Activated CD8-positive, alpha-beta T cell treated with anti-CD3 and anti-CD28 coated beads for 36 hours (primary cell): ENCODE measurements at places on chromosomes 12 and 14. TPM values are rescaled to one million over a fixed set of nuclear protein-coding genes. Genes with fewer than 3 reads are reported as not detected.

The ENDOU gene
- not detected for total RNA-seq

The TCL1B gene
- not detected for total RNA-seq

The SLIRP gene
- 148 TPM for total RNA-seq

GRCh38 chr12:10197879-10198278 is 14.8 kb upstream of the GABARAPL1 start:
- no peaks in the 10 kb centered on the region for H3K36me3 ChIP-seq
- H3K4me1 ChIP-seq, result peaks cover 3% of the 10 kb centered on the region
- DNase-seq, result no peak
- no peak overlapping the region for H3K4me3 ChIP-seq

DNA sequence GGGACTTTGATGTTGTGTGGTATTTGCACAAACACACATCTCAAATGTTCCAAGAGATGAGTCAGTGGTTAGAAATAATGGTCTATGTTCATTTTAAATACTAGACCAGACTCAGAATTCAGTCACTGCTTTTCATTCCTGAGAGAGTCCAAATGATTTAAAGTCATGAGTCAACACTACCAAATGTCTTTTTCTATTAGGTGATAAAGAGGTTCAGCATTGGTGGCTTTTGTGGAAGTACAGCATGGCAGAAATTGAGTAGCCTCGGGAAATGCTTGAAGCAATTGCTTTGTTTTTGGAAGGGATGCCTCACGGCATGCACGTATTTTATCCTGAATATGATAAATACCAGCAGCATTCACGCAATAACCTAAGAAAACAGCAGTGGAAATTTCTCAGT is 115.7 kb downstream of the DIO2 start:
- H3K36me3 ChIP-seq, result no peaks in the 10 kb centered on the region
- H3K27me3 ChIP-seq, result no peaks in the 10 kb centered on the region
- DNase-seq, result no peak
- H3K4me3 ChIP-seq, result no peak overlapping the region
- H3K4me1 ChIP-seq, result no peaks in the 10 kb centered on the region
- H3K27ac ChIP-seq, result no peak overlapping the region

DNA sequence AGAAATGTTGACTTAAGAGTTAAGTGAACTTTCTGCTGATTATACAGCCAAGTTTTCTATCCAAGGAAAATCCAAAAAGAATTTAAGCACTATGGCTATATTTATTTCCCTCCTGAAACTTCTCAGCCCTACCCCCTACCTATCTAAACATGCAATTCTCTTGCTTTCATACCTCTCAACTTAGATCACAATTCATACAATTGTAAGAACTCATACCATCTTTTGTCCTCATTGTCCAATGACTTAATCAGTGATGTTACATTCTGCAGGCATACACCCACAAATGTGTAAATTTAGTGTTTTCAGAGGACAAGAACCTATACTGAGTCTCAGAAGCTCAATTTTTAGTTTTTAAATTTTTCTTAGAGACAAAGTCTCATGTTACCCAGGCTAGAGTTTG is 62.1 kb downstream of the ZFC3H1 start:
- H3K4me3 ChIP-seq, result no peak overlapping the region
- no peak for DNase-seq
- H3K27ac ChIP-seq, result no peak overlapping the region
- no peaks in the 10 kb centered on the region for H3K27me3 ChIP-seq

DNA sequence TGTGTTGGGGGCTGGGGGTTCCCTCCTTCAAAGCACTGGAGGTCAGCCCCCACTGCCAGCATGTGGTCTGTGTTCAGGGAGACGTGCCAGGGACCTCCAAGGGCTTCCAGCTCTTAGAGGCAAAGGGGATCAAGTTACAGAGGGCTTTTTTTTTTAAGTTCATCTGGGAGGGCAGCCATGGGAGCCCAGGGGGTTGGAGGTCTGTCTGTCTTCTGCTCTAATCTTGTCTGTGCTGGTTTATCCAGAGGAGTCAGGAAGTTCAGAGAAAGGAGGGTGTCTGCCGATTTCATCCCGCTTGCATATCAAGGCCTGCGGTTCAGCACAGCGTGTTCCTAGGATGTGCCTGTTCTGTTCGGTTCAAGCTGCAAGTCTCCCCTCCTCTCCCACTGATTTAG is 72.2 kb downstream of the TMEM132C start:
- no peak for DNase-seq
- no peaks in the 10 kb centered on the region for H3K27me3 ChIP-seq
- no peaks in the 10 kb centered on the region for H3K36me3 ChIP-seq
- H3K4me3 ChIP-seq, result no peak overlapping the region
- no peaks in the 10 kb centered on the region for H3K4me1 ChIP-seq

DNA sequence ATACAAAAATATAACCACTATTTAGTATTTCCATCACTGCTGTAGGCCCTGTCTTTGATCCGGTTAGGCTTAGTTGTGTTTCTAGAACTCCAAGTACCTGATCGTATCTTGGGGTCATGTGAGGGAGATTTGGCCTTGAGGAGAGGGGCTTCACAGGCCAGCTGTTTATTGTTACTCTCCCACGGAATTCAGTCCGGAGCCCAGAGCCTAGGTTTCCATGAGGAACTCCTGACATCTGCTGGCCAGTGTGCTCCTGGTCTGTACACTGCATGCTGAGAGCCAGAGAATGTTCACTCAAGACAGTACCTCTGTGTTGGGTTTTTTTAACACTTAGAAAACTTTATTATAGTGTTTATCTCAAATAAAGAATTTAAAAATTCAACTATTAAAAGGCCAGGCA is 341.0 kb upstream of the TMEM132C start:
- no peak for DNase-seq
- H3K4me1 ChIP-seq, result no peaks in the 10 kb centered on the region
- H3K36me3 ChIP-seq, result no peaks in the 10 kb centered on the region
- H3K4me3 ChIP-seq, result no peak overlapping the region
- no peak overlapping the region for H3K27ac ChIP-seq

GRCh38 chr14:23550812-23551265 is 726 bp downstream of the ZFHX2 start:
- no peak overlapping the region for H3K27ac ChIP-seq
- no peaks in the 10 kb centered on the region for H3K36me3 ChIP-seq
- H3K27me3 ChIP-seq, result no peaks in the 10 kb centered on the region
- no peak overlapping the region for H3K4me3 ChIP-seq
- DNase-seq, result no peak
